ENCODE measurements at places on chromosomes 2 and 18.

GRCh38 chr2:149375801-149376361 is 45.5 kb downstream of the LYPD6 start:
- DNase-seq, result no peak

- no peak for DNase-seq
Measured at GRCh38 chr2:227849906-227850305, 21.5 kb upstream of the DAW1 start.

DNA sequence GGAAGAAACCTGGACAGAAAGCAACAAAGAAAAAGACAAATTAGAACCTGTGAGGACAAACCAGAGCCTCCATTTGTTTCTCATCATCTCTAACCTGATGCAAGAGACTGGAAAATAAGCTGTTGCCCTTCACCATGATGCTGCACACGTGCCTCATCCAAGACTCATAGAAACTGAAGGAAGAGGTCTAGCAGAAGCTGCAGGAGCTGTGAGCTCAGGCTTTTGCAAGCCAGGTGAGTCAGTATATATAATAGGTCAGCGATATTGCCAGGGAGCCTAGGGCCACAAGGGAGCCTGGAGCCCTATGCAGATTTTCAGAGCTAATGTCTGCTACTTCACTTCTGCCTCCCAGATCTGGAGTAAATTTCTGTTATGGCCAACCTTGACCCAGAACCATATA is 163.1 kb downstream of the LNPK start:
- no peak for DNase-seq

GRCh38 chr2:216792222-216793021 is 67.4 kb downstream of the TNP1 start:
- DNase-seq, result no peak

DNA sequence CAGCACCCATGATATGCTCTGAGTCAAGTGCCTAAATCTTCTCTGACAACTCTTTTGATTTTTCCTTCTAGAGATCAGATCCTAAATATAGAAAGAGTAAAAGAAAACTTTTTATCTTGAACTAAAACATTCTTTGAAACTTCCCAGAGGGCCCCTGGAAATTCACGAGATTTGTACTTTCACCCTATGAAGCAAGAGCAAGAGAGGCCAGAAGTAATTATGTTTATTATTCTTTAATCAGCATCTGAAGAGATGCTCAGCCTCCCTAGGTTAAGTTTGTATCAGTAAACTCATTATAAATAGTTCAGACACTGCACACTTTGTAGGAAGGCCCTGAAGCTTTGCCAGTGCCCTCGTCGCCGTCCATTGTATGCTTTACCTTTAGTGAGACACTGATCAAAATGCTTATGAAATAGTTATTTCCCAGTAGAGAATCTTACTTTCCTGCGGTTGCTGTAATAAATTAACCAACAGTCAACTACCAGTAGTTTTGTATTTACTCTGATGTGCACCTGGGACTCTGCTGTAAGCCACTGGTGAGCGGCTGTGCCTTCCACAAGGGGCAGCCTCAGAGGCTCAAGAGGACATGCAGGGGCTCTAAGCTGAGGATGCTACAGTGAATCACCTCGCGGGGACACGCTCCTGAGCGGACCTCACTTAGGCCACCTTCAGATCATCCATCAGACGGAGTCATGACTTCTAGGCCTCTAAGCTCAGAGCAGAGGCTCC is 71.9 kb downstream of the BIN1 start:
- DNase-seq, result peak; percentile 54

- DNase-seq, result no peak
Measured at GRCh38 chr2:121485039-121485438, 45.6 kb upstream of the RNU4ATAC start.

GRCh38 chr2:29459445-29460179 is 344.4 kb downstream of the CLIP4 start:
- no peak for DNase-seq

DNA sequence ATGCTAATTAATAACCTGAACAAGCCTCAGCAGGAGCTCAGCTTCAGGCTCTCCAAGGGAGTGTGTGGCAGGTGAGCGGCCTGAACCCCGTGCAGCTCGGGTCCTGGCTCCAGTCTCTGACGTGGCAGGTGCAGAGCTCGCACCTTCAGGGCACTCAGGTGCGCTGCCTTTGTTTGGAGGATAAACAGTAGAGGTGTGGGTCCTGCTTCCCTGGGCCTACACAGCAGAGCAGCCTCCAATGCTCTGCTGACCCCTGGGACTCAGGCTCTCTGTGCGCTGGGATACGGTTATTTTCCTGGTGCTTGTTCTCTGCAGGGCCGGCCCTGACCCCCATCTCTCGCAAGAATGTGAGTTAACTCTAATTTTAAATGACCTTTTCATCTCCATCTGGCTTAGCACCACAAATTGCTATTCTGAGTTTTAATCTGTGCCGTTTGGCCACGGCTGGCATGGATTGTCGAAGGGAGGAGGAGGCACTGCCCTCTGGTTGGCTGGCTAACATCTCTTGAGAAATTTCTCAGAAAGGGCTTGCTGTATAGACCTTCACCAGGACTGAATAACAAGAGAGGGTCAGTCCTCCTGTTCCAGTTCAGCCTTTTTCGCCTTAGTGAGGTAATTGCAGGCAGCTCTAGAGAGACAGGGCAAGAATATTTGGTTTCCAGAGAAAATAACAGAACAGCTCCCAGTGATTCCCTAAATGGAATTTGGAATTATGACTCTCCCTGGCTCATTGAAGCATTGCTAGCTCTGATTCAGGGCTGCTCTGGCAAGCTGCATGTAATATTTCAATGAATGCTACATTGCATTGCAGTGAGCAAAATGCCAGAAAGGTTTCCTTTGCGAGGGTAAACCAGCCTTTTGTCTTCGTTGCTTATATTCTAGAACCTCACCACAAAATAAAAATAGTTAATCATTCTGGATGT is 161.8 kb downstream of the DCDC2C start:
- DNase-seq, result no peak

GRCh38 chr2:10772868-10773215 is 39.7 kb downstream of the PDIA6 start:
- DNase-seq, result peak; percentile 63

Measured in H7 (cell line).